ENCODE measurements at places on chromosomes 1 and 21.

DNA sequence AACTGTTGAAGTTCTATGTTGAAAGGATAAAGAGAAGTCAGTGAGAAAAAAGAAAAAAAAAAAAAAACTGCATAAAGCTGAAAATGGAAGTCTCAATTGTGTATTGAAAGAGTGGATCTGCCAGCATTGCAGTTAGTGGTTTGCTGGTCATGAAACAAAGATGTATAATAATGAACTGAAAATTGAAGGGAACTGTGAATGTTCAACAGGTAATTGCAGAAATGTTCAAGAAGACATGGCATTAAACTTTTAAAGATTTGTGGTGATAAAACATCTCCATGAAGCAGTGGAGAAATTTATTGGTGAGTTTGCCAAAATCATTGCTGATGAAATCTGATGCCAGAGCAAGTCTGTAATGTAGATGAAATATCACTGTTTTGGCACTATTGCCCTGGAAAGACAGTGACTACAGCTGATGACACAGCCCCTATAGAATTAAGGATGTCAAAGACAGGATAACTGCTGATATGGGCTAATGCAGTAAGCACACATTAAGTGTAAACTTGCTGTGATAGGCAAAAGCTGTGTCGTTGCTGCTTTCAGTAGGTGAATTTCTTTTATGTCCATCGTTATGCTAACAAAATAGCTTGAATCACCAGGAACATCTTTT lies 71.0 kb downstream of the RD3 start:
- DNase-seq: peak; percentile 30

- DNase-seq: no peak
Measured at GRCh38 chr1:114632427-114632826, 37.4 kb downstream of the DENND2C start.

- DNase-seq: no peak
Measured at GRCh38 chr1:111420377-111420776, 7.2 kb downstream of the OVGP1 start.

GRCh38 chr1:203744075-203744972 lies 20.7 kb upstream of the LAX1 start:
- peak; percentile 28 for DNase-seq

- DNase-seq: no peak
Measured at GRCh38 chr1:92923664-92924063, 37.6 kb downstream of the DIPK1A start.

DNA sequence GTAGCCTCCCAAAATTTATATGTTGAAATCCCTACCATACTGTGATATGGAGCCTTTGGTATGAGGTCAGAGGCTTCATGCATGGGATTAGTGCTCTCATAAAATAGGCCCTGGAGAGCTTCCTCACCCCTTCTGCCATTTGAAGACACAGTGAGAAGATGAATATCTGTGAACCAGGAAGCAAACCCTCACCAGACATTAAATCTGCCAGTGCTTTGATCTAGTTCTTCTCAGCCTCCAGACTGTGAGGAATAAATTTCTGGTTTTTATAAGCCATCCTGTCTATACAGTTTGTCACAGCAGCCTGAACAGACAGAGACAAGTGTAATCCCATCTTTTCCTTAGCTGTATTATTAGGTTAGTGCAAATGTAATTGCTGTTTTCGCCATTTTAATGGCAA lies 88.4 kb downstream of the OLFML2B start:
- DNase-seq: no peak

- DNase-seq: no peak
Measured at GRCh38 chr1:11886986-11887665, 28.4 kb upstream of the NPPB start.

DNA sequence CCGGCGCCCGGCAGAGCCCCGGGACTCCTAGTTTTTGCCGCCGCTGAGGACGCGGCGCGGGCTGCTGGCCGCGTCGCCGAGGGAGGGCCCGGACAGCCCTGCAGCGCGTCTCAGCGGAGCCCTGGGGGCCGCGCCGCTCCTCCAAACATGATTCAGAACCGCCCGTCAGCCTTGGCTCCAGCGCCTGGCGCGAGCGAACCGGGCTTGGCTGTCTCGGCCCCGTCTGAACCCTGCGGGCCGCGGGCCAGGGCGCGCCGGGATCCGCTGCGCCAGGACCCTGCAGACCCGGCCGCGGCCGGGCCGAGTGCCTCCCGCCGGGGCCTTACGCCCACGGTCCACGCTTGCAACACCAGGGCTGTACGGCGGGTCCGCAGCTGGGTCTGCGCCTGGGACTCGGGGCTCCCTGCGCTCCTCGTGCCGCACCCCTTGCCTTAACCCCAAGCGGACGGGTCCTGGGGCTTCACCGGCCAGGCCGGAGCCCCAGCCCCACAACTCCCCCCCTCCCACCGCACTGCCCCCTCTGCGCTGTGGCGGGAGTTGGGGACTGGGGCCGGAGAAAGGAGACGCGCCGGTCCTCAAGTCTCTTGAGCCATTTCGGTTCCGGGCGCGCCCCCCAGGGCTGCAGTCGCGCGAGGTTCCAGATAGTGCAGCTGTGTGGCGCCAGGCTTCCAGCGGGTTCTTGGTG lies 48.4 kb upstream of the CD34 start:
- peak; percentile 56 for DNase-seq

- DNase-seq: no peak
Measured at GRCh38 chr1:18005238-18005637, 102.4 kb upstream of the IGSF21 start.

DNA sequence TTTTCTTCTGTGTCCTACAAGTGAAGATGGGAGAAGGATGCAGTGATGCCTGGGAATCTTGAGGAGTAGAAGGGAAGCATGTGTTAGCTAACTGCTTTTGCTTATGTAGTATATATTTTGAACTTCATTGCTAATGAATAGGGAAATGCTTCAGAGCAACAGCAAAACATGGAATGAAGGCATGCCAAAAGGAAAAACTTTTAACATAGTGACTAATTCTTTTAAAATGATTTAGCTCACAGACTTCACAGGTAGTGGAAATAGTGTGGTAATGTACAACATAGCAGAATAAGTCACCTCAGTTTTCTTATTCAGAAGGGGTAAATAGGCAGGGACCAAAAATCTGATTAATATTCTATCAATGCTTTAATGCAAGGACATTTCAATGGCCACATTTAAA lies 95.5 kb downstream of the LYPLAL1 start:
- no peak for DNase-seq

Measured in choroid plexus epithelial cell (primary cell).